ENCODE measurements at places on chromosomes 2 and 18.

GRCh38 chr2:67945940-67946339, 116.9 kb downstream of the C1D start:
- no peak for ATAC-seq

DNA sequence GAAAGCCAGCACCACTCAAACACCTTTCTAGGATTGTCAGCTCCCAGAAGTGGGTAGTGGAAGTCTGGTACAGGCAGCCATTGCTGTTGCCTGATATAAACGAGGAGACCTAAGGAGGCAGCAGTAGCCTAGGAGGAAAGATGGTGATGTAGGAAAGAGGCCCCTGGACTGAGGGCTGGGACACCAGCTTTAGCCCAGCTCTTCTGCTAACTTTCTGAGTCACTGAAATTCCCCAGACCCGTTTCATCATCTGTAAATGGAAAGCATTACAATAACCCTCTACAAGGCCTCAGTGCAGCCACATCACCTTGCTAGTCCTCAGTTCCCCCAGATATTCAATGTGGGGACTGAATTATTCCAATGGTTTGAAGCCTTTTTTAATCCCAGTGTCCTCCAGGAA, 336.5 kb downstream of the TNS1 start:
- no peak for ATAC-seq

DNA sequence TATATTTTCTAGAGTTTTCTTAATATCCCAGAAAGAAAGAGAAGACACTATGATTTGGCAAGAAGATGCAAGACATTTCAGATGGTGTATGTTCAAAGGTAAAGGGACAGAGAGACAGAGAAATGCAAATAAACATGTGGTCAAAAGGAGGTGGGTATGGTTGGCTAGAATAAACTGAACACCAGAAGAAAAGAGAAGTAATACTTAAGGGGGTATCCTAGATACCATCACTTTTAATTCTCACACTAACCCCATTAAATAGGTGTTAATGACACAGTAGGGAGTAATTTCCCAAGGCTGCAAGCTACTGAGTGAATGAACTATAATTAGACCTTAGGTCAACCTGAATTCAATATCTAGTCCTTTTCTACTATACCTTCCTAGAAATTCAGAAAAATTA, 111.2 kb upstream of the CD226 start:
- no peak for ATAC-seq

DNA sequence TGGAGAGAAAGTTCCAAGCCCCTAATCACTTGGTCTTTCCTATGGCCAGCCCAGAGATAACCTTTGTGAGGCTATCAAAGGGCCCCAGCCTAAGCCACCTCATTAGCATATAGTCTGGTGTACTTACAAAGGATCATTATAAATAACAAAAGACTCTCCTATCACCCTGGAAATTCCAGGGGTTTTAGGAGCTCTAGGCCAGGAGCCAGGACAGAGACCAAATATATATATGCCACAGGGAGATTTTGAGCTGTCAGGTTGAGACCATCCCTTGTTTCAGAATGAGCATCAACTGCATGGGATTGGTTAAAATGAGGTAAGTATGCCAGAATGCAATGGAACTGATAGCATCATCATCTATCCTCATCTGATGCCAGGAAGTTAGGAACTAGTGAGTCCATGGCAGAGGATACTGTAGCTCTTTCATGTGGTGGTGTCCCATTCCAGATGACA, 32.1 kb upstream of the CHRNA1 start:
- no peak for ATAC-seq

Data from esophagus mucosa (tissue), 1 donor.